Subcutaneous adipose tissue (tissue), 4 donors: ENCODE measurements at places on chromosomes 12 and 14. TPM values are rescaled to one million over a fixed set of nuclear protein-coding genes. Genes with fewer than 3 reads are reported as not detected.

Gene TMEM63C
- 0.17 TPM for total RNA-seq

Gene KIF26A
- total RNA-seq = 0.51 TPM

Gene CCDC197
- total RNA-seq = not detected

Gene SERPINA12
- not detected for total RNA-seq

Gene TAS2R8
- not detected for total RNA-seq

Gene ALKBH1
- total RNA-seq = 10.8 TPM
